ENCODE measurements at places on chromosomes 4 and X. TPM values are rescaled to one million over a fixed set of nuclear protein-coding genes. Genes with fewer than 3 reads are reported as not detected.
A peak's percentile ranks its signal among the peaks of the same experiment; 100 is the strongest.

The FMR1NB gene
- not detected for total RNA-seq

The ERVMER34-1 gene
- total RNA-seq = 0.39 TPM

The EVC2 gene
- 3.4 TPM for total RNA-seq

The RNF212 gene
- not detected for total RNA-seq

The ATP1B4 gene
- total RNA-seq = not detected

- DNase-seq = no peak
Observed at GRCh38 chr4:114257501-114257900, 278.1 kb upstream of the ARSJ start.

GRCh38 chr4:173937631-173938270, 345.7 kb downstream of the FBXO8 start:
- DNase-seq = peak; percentile 0

- DNase-seq = no peak
Observed at GRCh38 chr4:54209617-54210016, 19.5 kb upstream of the PDGFRA start.

DNA sequence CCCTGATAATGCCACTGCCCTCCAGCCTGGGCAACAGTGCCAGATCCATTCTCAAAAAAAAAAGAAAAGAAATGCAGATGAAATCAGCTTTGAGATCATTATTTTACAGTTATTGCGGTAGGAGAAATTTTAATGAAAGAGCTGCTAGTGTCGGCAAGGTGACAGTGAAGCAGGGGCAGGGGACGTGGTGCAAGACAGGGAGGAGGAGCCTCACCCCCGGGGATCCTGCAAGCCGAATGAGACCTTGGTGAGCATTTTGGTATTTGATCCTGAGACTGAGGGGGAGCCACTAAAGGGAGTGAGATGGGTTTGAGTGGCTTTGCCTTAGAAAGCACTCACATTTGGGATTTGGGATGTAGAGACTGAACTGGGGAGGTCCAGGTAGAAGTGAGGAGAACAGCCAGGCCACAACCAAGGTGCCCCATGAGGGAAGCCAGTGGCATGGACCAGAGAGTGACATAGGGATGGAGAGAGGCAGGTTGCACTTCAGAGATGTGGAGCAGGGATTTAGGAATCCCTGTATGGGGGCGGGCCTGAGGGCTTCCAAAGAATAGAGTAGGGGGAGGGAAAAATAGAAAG, 23.6 kb downstream of the RBM10 start:
- no peak for DNase-seq

- DNase-seq = no peak
Observed at GRCh38 chr4:159193046-159193620, 90.3 kb downstream of the RAPGEF2 start.

- peak; percentile 19 for DNase-seq
Observed at GRCh38 chrX:120316587-120317283, 5.5 kb upstream of the TMEM255A start.

GRCh38 chr4:136931781-136932180, 600.5 kb downstream of the PCDH18 start:
- no peak for DNase-seq

GRCh38 chr4:11214281-11214680, 214.4 kb downstream of the HS3ST1 start:
- no peak for DNase-seq

GRCh38 chrX:72201836-72202536, 20.4 kb downstream of the PIN4 start:
- DNase-seq = peak; percentile 75

- no peak for DNase-seq
Observed at GRCh38 chrX:140477987-140478386, 26.9 kb downstream of the SOX3 start.

DNA sequence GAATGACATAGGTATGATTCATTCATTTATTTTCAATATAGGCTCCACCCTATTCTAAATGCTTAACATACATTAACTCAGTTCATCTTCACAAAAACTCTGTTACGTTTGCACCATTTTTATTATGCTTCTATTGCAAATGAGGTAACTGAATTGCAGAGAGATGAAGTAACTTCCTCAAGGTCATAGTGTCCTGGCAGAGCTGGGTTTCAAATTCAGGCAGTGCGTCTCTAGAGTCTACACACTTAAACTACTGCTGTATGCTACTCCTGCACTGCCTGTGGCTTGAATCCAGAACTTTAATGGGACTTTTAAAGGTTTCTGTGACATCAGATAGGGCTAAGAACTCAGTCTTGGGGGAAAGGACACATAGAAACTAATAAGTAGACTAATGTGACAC, 413.4 kb downstream of the UBE2NL start:
- no peak for DNase-seq

- DNase-seq = peak; percentile 9
Observed at GRCh38 chr4:64584981-64585557, 175.8 kb upstream of the TECRL start.

GRCh38 chr4:127141856-127142255, 490.9 kb upstream of the INTU start:
- peak; percentile 12 for DNase-seq

DNA sequence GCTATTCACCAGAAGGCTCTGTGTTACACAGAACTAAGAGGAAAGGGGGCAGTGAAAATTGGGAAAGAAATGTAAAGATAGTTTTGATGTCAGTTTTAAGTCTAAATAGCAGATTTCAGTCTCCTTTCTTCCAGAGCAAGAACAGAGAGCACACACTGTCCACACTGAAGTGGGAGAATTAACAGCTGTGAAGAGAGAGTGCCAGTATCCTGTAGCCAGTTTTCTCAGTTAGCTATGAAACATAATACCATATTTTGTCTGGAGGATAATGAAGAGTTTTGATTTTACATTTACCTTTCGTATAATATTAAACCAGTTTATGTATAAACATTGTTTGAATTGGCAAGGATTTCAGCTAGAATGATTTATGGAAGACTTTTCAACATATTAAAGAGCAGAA, 35.1 kb downstream of the FBXO8 start:
- no peak for DNase-seq
